ENCODE measurements at places on chromosomes 6 and 20.

DNA sequence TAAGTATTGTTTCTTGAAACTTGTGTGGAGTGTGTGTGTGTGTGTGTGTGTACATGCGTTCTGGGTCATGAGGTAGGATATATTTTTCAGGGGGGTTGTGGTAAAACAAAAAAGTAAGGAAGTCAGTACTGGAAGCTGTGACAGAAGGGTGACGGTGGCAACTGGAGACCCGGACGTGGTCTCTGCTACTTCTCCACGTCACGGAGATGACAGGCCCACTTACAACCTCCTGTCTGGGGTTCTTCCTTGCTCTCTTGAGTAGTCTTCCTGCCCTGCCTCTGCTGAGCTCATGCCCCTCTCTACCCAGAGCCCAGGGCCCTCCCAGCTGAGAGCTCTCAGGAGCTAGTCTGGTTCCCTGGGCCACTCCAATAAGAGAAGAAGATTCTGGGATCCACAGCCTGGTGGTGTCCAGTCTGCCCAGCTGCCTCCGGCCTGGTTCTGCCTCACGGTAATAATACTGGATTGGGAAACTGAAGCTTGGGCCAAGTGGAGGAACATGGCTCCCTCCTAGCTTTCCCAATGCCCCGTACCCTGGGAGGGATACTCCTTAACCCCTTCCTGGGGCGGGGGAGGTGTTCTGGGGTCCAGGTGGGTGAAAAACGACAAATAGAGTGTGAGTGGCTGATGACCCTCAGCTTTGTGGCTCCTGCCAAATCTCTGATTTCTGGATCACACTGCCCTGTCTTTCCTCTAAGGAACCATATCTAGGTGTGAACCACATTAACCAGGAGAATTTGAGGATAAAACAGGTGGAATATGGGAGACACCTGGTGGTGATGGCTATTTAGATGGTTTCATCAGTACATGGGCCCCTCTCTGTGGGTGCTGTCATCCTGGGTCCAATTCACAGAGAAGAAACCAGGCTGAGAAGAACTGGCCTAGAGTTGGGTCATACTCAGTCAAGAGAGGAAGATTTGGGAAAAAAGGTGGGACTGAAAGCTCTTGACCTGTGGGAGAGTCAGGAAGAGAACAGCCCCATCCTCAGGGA is 27.2 kb downstream of the VEGFA start:
- no peak for DNase-seq

GRCh38 chr6:2517401-2517800 is 233.3 kb downstream of the MYLK4 start:
- no peak for DNase-seq

DNA sequence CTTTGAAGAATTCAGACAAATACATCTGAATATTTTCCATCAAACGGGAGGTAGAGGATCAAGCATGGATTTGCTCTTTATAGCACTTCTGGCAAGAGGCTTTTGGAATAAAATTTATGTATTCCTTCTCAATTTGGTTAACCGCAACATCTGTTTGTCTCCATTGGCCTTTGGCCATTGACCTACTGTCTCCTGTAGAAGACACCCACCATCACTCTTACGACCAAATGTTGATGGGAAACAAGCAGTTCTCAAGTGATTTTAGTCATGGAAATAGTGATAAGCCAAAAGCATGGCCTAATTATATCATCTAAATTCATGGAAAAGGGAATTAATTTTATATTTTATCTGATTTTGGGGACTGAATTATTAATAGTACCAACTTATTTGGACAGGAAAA is 591.9 kb downstream of the CD109 start:
- no peak for DNase-seq

GRCh38 chr6:156839591-156840001 is 62.4 kb downstream of the ARID1B start:
- no peak for DNase-seq

GRCh38 chr6:24796616-24797290 is 2.0 kb downstream of the ARMH2 start:
- no peak for DNase-seq

DNA sequence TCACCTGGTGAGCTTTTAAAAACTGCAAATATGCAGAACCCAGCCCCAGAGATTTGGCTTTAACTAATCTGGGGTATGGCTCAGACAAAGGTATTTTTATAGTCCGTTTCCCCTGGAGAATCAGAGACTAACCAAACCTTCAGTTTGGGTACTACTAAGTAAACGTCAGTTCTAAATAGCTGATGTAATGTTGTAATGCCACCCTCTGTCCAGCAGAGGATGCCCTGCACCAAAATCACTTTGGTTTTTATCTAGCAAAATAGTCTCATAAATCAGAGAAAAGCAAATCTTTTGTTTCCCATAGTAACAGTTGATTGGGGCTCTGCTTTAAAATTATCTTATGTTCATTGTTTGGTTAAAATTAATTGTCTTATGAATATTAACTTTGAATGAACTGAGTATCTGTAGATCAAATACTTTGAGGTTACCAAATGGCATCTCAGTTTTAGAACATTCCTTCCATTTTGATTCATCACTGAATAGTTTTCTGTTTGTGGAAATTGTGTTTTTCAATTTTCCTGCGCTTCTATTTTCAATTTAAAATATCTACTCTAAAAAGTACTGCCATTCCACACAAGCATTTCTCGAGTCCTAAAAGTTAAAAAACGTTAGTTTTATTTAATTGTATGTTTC is 278.3 kb upstream of the PLCB4 start:
- DNase-seq = peak; percentile 1

- DNase-seq = no peak
Observed at GRCh38 chr20:47956268-47956995, 171.2 kb upstream of the SULF2 start.

DNA sequence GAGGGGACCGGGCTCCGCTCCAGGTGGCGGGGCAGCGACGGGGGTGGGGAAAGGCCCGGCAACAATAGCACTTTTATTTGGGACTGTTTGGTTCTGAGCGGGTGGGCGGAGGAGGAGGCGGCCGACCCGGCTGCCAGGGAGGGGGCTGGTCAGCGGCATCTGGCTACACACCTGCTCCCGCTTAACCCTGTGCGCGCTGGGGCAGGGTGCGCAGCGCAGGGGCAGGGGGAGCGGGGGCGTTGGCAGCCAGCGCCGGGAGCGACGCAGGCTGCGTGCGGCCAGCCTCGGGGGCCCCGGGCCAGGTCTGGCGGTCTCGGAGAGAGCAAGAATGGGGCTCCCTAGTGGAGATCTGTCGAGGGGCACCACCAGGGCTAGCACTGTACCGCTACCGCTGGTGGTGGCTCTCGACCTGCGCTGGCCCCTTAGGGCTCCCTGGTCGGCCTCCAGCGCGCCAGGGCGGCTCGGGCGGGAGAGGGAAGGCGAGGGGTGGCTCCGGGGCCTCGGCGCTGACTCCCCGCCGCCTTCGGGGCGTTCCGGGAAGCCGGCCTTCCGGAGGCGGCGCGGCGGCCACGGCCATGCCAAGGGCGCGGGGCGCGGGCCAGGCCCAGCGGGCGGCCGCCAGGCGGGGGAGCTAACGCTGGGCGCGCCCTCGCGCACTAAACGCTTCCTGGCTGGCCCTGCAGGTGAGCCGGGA is 92.4 kb downstream of the NCR2 start:
- DNase-seq = no peak

GRCh38 chr6:49342410-49342809 is 120.6 kb downstream of the MMUT start:
- DNase-seq = no peak

- DNase-seq = no peak
Observed at GRCh38 chr6:131285548-131285947, 150.3 kb downstream of the AKAP7 start.

DNA sequence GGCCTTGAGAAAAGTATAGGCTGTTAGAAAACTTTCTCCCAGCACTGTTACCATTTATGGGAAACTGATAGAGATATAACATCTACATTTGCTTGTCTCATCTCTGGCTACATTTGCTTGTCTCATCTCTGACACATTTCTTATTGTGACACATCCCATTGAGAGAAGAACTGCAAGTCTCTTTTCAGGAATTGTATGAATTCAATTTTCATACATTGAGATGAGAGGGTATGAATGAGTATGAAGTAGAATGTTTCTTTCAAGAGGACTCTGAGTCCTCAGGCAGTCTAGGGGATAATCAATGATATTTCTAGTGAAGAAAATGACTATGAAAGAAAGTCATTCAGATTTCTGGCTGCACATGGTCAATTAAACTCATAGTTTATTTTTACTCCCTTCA is 37.5 kb upstream of the ENPP5 start:
- DNase-seq = no peak

- DNase-seq = no peak
Observed at GRCh38 chr6:73152966-73153757, 72.1 kb downstream of the KHDC1L start.

DNA sequence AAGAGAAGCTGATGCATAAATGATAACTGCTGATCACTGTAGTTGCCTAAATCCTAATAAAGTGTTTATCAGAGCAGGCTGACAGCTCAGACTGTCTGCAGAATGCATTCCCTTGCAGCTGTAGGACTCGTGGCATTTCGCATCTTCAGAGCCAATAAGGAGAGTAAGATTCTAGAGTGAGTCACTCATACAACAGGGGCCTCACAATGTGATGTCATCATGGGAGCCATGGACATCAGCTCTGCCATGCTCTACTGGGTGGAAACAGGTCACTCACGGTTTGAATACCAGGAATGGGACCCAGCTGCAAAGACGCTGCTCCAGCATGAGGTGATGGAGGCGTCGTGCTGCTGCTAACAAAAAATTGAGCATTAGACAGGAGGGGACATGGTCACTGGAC is 7.4 kb downstream of the FAM209B start:
- no peak for DNase-seq

DNA sequence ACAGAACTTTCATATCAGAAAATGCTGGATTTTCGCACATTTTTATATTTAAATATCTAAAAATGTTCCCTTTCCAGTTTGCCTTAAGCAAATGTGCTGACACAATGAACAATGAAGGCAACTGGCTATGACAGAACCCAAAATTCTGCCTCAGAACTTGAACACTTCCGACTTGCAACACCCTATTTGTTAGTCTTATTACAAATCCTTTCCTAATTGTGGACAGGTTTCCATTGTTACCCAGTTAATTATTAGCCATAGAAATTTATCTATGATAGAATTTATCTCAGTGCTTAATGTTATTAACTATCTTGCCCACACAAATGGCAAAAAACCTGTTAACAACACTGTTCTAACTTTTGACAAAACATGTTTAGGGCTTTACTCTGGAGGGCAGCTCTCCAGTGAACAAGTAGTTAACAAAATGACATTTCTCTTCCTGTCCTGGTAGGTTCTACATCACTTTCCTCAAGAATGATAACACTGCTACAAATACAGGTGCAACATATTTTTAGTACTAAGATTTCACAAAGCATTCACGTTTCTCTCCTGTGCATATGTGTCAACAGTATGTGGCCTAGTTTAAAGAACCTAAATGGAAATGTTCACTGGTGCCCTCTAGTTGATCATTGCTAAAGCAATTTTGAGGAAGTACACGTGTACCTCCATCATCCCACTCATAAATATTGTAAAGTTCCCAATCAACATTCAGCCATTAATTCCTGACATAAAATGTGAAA is 58.4 kb downstream of the HIVEP2 start:
- peak; percentile 76 for DNase-seq

DNA sequence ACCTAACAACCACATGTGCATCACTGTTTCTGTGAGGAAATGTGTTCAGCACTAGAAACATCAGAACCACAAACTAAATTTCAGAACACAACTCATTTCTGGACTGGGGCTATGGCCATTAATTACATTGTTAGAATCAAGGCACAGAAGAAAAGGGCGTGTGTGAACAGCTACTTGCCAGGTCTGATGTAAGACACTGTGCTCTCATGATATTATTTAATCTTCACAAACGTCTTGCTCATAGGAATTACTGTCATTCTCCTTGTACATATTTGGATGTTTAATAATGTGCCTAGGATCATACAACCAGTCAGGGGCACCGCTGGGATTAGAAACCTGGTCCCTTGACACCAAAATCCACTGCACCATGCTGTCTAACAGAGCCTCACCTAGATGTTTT is 14.8 kb downstream of the ADGRF1 start:
- no peak for DNase-seq

DNA sequence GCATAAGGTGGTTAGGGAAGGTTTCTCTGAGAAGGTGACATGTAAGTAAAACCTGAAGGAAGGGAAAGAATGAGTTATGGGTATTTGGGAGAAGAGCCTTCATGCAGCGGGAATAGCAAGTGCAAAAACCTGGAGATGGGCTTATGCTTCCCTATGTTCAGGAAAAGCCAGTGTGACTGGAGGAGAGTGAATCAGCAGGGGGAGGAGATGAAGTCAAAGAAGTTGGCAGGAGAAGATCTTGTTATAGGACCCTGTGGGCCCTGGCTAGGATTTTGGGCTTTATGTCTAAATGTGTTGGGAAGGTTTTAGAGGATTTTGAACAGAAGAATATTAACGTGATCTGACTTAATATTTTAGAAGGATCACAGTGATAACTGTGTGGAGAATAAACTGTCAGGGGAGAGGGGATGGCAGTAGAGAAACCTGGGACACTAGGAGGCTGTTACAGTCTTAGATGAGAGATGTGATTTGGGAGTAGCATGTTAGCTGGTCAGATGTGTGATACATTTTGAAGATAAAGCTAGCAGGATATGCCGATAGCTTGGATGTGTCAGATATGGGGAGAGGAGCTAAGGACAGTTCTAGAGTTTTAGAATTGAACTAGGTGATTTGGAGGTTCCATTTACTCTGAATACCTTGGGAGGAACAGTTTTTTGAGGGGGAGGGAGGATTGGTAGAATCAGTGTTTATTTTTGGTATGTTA is 41.0 kb downstream of the PHF3 start:
- DNase-seq = no peak

DNA sequence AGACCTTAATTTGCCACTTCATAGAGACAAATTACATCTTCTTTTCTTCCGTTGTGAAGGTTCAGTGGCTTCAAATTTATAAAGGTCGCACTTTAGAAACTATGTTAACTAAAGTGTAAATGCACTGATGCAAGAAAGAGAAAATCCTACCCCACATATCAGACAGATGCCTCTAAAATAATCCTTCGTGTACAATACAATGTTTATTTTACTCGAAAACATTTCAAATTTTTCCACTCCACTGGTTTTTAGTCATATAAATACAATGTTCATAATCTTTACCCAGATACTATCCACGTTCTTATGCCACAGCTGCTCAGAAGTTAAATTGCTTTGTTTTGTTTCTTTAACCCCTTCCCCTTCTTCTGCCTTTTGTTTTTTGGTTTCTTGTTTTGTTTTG is 140.3 kb upstream of the LAMP5 start:
- no peak for DNase-seq

DNA sequence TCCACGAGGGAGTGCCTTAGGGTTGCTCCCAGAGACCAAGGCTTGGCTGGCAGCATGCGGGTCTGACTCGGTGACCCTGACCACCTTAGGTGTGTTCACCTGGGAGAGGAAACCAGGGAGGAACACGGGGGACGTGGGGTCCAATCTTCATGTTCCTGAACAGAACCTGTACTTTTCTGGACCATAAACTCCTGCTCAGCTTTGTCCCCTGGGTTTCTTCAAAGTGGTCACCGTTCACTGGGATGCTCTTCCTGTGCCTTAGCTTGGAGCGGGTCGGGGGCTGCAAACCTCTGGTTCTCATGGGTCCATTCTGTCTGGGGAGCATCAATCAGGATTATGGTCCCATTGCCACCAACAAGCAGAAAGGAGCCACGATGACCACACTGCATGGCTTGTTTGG is 333.5 kb downstream of the QKI start:
- DNase-seq = no peak
